ENCODE measurements at places on chromosomes 2 and 18. TPM values are rescaled to one million over a fixed set of nuclear protein-coding genes. Genes with fewer than 3 reads are reported as not detected.

GRCh38 chr2:50215736-50216135, 816.2 kb downstream of the NRXN1 start:
- DNase-seq: no peak

DNA sequence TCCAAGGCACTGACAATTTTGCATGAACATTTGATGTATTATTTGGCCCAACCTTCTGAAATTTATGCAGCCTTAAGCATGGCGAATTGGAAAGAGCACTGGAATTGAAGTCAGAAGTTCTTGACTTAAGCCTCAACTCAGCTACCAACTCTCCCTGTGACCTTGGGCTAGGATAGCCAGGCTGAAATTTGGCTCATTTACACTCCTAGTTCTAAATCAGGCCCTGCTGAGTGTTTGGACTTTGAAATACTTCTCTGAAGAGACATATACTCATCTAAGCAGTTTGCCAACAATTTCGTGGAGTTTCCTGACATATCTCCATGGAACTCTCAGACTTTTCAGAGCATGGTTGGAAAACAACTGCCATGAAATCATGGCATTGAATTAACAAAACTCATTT, 489.6 kb upstream of the PIK3C3 start:
- DNase-seq: no peak

DNA sequence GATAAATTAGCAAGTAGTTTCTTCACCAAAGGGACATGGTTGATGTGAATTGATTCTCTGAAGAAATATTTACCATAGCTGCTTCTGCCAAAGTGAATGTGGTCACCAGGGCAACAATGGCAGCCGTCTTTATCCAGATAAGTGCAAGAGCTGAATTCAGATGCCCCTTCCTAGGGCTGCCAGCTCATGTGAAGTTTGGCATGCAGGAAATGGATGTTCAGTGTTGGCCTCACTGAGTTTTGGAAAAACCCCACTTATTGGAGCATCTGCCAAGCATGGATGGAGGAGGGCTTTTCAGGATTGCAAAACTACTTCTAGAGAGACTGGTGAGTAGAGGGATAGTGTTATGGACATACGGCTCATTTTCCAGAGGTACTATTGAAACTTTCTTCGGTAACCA, 80.8 kb downstream of the FMNL2 start:
- no peak for DNase-seq

DNA sequence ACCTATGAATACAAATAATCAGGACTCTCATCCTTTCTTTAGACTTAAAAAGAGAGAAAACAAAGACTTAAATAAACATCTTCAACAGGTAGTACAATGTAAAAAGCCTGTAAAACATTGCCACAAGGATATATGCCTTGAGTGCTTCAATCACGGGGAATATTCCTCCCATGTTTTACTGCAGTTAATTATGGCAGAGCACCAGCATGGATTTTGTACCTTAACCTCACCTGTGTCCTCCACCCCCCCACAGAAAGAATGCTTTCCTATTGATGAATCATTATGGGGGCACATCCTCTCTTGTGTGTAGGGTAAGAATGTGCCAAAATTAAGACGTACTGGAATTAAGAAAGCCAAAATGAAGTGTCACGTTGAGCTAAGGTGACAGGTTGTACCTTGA, 189.9 kb upstream of the FOSL2 start:
- DNase-seq: no peak

DNA sequence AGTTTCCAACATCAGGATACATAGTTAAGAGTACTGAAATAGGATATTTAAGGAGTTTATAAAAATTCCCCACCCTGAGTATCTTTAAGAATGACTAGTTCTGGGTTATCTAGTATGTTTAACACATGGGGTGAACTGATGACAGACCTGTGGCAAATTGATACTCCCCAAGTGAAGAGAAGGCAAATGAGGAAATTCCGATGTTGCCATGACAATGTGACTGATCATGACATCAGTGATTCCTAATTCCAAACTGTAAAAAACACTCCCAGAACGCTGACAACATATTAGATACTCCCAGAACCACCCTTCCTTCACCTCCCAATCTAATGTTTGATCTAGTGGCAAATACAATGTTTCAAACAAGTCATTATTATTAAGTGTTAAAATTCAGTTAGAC, 77.6 kb downstream of the RBMS1 start:
- no peak for DNase-seq

GRCh38 chr2:175404839-175405238, 223.3 kb upstream of the ATP5MC3 start:
- no peak for DNase-seq

- no peak for DNase-seq
Observed at GRCh38 chr18:2360861-2361260, 210.4 kb downstream of the METTL4 start.

GRCh38 chr2:39615675-39616074, 50.0 kb upstream of the TMEM178A start:
- no peak for DNase-seq

GRCh38 chr18:24420551-24420950, 5.9 kb upstream of the IMPACT start:
- no peak for DNase-seq

CYP27C1 gene
- total RNA-seq: not detected

CCDC142 gene
- 15.6 TPM for total RNA-seq

Data from NCI-H460 (cell line).